ENCODE measurements at places on chromosomes 13 and 19.

DNA sequence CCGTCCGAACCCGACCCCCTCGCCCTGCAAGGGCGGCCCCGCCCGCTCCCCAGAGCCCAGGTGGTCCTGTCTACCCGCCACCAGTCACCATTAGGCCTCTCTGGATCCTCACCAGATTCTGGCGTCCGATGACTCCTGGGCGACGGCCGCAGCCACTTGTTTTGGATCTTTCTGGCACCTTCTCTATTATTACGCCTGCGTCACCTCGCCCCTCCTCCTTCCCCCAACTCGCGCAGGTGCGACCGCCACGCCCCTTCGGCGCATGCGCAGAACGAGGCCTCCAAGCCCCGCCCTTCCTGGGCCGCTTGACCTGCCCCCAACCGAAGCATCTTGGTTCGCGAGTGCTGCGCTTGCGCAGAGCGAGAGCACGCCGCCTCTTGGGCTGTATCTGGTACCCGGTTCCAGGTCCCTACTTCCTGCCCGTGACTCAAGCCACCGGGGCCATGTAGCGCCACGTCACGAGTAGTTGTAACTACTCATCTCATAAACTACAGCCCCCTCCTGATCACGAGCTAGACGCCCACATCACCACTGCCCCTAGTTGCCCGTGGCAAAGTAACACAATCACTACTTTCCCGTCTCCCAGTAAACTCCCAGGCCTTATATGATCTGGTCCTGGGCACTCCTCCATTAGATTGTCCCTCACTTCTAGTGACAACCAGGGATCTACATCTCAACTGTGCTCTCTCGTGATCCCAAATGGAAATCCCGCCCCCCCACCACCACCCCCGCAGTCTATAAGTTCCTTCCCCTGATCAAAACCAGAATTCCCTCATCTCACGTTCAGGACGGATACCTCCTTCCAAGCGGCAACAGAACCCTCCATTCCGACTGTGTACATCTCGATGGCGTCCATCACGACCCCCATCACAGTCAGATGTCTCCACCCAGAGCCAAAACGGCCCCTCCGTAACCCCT lies at the start of gene DEDD2:
Gene DEDD2, minus strand, starts transcription at position 158 of the 918 bp plus-strand sequence. CDS start 670 bp downstream, outside the sequence.
- peak; percentile 93 for DNase-seq

DNA sequence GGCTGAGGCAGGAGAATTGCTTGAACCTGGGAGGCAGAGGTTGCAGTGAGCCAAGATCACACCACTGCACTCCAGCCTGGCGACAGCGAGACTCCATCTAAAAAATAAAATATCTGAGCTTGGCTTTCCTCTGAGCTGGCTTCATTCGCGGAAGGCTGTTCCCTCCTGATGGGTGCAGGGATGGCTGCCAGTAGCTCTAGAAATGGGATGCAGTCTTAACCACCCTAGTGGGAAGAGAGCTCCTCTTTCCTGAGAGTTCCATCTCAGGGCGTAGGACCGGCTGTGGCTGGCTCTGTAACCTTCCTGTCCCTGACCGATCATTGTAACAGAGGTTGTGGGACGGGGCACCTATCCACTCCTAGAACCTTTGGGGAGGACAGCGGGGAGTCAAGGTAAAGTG lies 32.4 kb downstream of the PPP1R37 start:
- DNase-seq: no peak

DNA sequence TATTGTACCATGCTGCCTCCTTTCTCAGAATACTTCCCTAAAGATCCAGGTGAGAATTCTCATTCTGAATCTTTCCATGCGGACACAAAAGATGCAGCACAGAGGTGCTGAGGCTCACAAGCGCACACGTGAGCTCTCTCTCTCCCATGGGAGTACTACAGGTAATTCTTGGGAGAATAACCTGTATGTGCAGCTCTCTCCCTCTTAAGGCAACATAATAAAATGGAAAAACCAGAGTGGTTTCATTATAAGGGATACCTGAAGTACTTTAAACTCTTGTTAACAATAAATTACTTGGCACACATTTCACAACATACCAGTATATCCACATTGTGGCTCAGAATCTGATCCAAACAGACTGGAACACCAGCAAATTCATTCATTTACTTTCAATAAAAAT lies 40.4 kb downstream of the INTS6 start:
- no peak for DNase-seq

GRCh38 chr13:23695196-23695595 lies 125.0 kb downstream of the TNFRSF19 start:
- no peak for DNase-seq

DNA sequence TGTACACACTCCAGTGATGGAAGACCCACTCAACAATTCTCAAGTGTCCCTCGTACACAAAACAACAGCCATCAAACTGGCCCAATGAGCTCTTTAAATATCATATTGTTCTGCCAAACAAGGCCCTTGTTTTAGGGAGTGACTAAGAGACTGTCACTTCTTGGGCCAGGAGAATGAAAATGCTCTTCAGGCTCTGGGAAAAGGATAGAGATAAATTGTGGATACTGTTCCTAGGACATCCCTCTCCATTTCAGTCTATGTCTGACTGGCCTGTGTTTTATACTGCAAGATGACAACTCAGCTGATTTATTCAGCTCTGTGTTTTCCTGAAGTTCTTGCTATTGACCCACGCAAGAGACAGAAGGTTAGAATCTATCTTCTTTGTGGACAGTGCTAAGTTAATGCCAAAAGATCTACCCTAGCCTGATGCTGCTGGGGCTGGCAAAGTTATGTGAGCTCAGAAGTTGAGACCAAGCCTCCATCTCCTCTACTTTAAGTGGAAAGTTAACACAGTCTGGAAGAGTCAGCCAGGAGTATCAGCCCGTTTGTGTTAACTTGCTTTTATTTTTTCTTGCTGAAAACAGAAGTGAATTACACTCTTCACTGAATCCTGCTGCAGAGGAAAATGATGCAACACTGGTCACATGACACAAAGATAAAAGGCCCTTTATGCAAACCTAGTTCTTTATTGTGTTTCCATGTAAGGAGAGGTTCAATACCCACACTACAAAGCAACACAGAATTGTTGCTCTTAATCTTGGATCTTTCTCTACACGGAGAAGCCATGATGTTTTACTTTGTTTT lies 14.6 kb downstream of the FRY start:
- DNase-seq: no peak

GRCh38 chr13:113333076-113333475 lies 30.9 kb downstream of the GRTP1 start:
- DNase-seq: no peak

DNA sequence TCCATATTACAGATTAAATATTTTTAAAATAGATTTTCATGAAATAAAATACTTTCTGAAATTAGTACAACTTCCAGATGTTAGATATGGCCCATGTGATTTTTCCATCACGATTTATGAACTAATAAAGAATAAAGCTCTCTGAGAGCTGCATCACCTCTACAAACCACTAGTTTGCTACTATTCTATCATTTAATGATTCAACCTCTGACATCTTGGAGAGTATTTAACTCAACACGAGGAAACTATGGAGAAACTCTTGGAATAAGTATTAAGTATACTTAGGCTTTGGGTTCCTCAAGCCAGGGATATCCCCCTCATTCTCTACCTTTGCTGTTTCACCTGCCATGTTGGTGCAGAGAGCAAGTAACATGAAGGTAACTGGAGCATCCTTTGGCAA lies 55.7 kb downstream of the DACH1 start:
- DNase-seq: no peak

GRCh38 chr19:55377356-55378131 lies 918 bp downstream of the TMEM190 start:
- no peak for DNase-seq

- no peak for DNase-seq
These were observed 1.6 kb downstream of the ESD start for GRCh38 chr13:46795321-46795720.

GRCh38 chr13:35891507-35892441 lies 239.4 kb downstream of the DCLK1 start:
- peak; percentile 24 for DNase-seq

DNA sequence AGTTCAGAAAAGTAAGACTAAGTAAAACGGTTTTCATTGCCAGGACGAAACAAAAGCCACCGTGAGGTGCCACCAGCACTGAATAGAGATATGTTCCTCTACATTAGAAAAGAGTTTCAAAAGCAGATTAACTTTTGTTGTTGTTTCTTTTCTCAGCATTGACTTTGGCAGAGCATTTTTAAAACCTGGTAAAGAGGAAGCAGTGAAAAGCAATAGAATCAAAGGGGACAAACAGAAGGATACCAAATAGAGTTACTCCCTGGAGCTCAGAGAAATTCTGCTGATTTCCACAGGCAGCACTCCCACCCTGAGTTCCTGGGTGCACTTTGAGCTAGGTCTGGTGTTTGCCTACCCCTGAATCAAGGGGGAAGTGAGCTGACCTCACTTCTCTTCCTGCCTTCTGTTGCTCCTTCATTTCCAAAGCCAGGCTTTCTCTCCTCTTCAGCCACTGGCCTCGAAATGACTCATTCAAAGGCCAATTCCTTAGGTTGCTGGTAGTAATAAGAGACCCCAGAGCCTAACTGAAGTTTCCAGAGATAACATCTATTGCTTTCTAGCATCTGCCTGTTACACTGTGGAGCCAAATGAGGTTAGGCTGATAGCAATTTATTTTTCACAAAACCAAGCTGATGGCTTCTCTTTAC lies 11.3 kb upstream of the ERICH6B start:
- no peak for DNase-seq

DNA sequence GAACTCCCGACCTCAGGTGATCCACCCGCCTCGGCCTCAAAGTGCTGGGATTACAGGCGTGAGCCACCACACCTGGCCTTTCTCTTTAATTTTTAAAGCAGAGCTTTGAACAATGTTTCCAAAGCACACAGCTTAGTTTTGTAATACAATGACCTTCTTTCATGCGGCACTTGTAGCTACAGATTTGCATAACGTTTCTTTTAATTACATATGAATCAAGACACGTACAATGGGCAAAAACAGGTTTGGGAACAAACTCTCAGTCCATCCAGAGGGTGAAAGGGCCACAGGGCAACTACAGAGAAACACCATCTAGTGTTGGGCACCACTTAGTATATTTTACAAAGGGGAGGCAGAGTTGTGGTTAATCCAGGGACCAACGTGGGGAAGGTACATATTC lies 19.0 kb upstream of the S1PR4 start:
- DNase-seq: no peak

GRCh38 chr13:30266756-30267155 lies 40.6 kb downstream of the KATNAL1 start:
- DNase-seq: peak; percentile 5

DNA sequence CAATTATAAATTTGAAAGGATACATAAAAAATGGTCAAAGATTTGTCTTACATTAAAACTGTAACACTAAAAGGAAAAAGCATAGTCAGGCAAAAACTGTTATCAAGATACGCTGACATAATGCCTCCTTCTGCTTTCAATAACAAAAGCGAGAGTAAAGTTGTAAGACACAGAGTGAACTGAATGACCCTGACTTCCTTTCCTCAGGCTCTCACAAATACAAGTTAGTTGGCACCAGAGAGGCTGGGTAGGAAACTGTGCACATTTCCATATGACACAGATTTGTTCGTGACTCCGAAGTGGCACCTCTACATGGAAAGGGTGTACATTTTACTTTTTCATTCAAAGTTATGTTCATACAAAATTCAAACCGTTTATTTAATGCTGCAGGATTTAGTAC lies 15.4 kb downstream of the FGF14 start:
- no peak for DNase-seq

GRCh38 chr13:44713788-44714469 lies 137.8 kb upstream of the TSC22D1 start:
- DNase-seq: peak; percentile 93

DNA sequence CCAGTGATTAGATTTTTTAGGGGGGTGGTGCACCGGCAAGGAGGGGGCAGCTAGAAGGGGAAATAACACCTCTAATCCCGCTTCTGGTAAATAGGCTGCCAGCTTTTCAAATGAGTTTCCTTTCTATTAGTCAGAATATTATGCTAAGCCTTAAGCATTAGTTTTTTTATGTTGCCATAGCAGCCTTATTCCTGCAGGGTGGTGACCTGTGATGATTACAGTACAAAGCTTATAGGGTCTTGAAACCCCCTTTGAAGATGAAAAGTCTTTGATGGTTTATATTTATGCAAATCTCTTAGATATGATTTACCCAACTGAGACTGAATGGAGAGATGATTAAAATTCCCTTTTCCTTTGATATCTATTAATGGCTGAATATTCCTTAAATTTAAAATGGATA lies 109.8 kb downstream of the ZIC5 start:
- no peak for DNase-seq

- no peak for DNase-seq
These were observed 532.7 kb downstream of the RFC3 start for GRCh38 chr13:34350671-34351070.

DNA sequence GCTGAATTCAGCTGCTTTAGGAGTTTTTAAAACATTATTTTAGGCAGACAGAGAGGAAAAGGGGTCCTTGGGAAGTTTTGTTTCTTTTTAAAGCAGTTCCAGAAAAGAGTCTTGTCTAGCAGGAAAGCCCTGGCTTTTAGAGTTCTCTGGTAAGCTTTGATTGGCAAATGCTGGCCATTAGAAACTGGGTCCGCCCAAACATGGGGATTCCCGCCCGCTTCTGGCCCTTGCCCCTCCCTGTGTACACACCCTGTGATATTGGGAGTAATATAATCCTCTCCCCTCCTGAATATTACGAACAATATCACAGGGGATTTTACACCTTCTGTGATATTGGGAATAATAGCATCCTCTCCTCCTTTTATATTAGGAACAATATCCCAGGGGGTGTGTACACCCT lies 58.9 kb downstream of the ERICH4 start:
- no peak for DNase-seq

GRCh38 chr19:49409441-49410029 lies 13.7 kb downstream of the PTH2 start:
- no peak for DNase-seq

DNA sequence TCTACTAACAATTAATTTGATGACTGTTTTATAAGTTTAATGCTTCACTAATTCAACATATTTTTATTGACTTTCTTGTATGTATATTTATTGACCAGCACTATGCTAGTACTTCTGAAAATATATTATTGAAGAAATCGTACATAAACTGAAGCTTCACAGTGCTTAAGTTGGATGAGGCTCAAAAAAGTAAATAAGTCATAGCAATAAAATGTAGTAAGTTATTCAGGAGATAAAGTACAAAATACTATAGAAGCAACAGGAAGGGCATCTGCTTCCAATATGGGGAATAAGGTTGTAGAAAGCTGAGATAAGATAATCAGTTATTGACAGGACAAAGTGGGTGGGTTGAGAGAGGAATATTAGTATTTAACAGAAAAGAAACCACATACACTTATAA lies 944.9 kb upstream of the MIR17HG start:
- no peak for DNase-seq

DNA sequence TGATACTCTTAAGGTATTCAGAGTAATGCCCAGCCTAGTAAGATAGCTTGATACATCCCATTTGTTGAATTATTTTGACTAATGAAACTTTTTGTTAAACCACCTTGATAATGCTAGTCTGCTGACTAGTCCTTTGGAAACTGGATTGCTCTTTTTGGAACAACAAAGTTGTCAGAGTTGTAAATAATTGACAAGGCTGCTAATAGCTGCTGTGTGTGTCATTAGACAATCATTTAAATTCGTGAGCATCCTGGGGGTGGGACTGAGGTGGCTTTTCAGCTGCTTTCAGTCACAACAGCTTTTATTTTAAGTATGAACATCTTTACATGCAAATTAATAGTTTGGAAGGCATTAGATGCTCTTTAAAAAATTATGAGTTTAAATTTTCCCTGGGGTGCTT lies 153.5 kb downstream of the HS6ST3 start:
- no peak for DNase-seq

- no peak for DNase-seq
These were observed 19.1 kb upstream of the ARHGEF7 start for GRCh38 chr13:111095911-111096501.

GRCh38 chr19:14795078-14795721 lies 16.8 kb upstream of the ADGRE2 start:
- DNase-seq: no peak
